Myocyte (in vitro differentiated cells): ENCODE measurements at places on chromosomes 5 and 9.

DNA sequence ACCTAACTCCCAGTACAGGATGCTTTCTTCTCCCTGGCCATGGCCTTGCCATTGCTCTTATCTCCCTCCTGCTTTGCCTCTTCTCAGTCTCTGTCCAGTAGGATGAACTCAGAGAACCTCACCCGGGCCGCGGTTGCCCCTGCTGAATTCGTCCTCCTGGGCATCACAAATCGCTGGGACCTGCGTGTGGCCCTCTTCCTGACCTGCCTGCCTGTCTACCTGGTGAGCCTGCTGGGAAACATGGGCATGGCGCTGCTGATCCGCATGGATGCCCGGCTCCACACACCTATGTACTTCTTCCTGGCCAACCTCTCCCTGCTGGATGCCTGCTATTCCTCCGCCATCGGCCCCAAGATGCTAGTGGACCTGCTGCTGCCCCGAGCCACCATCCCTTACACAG lies at the start of gene OR5C1:
Gene OR5C1 (plus strand): TSS at position 103 of the 400 bp plus-strand sequence. CDS start 0 bp downstream, at position 103.
- no peak for DNase-seq

GRCh38 chr5:141528291-141528984 lies 39.6 kb downstream of the PCDHGC5 start:
- DNase-seq: peak; percentile 28

DNA sequence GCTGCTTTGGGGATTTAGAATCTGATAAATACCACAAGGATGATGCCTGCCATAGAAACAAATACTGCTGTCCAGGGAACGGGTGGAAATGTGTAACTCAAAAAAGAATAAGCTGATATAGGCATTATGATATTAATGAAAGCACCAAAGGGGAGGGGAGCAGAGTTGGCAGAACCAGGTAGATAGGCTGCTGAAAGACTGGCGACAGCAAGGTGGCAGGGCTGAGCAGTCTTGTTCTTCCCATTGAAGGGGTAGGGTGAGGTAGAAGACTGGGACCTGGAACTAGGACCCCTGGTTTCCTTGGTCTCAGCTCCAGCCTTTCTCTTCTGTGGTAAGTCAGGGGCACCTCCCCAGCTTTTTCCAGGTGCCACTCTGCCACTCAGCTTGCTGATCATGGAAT lies 31.4 kb upstream of the TMOD1 start:
- peak; percentile 15 for DNase-seq

GRCh38 chr9:5922192-5922591 lies 31.5 kb downstream of the MLANA start:
- no peak for DNase-seq

DNA sequence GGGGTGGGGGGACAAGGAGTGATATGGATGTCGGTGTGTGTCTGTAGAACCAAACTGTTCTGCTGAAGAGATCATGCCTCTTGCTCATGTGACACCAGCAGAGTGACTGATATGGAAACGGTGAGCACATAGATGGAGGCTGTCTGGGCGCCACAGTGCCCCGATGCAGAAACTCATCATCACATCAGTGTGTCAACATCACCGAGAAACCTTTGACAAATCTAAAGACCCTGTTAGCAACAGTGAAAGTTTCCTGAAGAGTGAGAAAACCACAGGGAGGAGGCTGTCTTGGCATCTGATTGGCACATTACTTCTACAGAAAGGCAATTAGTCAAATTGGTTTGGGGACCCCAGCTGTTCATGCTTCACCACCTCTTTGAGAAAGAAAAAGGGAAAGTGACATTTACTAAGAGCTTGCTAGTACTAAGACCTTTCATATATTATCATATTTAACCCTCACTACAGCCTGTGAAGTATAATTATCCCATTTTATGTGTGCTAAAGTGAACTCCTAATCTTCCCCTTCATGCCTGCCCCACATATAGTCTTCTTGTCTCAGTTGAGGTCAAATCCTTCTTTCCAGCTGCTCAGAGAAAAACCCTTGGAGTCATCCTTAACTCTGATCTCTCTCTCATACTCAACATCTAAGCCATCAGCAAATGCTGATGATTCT lies 25.6 kb downstream of the CSF2 start:
- DNase-seq: no peak

DNA sequence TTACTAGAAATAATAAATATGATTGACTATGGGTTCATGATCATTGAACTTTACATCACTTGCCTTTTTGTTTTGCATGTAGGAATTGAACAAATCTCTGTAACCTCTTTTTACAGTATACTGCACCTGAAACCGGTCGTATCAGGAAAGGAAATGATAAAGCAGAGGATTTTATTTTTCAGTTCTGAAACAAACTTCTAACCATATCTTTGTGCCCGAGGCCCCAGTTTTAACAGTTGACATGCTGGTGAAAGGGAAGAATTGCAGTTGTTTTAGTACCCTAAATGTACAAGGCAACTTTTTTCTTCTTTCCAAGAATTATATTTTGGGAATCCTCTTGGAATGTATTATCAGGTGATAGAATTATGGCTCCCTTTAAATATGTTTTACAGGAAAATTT lies 27.8 kb downstream of the TMEM38B start:
- DNase-seq: no peak

DNA sequence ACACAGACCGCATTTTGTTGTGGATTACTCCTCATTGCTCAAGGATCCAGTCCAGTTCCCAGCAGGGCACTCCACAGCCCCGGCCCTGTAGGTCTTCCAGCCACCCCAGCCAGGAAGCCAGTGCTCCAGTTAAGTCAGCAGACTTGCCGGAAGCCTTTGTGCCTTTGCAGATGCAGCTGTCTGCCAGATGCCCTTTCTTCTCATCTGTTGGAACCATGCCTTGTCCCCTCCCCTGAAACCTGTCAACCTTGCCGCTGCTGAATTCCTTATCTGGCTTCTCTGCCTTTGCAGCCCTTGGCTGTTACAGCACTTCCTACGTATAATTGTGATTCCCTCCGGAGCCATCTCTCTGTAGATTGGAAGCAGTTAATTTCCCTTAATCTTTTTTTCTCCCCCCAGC lies 28.4 kb downstream of the PSAT1 start:
- DNase-seq: peak; percentile 89

DNA sequence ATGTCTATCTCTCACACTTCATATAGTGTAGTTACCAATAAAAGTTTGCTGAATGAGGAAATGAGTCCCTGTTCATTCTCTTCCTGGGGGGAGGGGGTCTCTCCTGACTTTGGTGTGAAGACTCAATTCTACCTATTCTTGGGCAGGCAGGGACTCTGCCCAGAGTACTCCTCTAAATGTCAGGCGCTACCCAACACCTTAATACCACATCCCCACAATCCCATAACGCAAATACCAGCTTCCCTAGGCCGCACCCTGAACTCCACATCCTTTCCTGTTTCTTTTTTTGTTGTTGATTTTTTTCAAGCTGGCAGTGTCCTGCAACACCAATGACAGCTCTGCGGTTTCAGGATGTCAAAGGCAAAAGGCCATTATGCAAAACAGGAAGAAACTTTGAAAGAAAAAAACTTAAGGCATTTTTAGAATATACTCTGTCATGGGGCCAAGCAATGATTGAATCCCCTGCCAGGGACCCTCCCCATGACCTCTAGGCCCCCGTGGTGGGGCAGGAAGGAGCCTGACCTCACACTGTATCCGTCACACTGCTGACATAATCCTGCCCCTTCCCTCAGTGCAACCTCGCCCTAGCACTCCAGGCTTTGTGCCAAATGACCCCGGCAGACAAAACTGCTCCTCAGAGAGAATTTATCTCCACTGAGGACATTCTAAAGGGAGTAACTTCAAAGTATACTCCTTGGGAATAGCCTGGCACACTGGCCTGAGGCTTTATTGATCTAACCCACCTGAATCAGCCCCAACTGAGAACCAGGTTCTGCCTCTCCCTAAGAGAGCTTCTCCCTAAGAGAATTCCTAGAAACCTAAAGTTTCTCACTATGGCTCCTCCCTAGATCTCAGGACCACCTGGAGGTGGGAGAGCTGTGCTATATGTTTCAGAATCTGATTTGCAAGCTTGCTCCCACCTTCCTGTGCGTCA lies 8.0 kb downstream of the B4GALT1 start:
- DNase-seq: peak; percentile 51

GRCh38 chr9:84297162-84297821 lies 43.3 kb downstream of the SLC28A3 start:
- DNase-seq: peak; percentile 30

DNA sequence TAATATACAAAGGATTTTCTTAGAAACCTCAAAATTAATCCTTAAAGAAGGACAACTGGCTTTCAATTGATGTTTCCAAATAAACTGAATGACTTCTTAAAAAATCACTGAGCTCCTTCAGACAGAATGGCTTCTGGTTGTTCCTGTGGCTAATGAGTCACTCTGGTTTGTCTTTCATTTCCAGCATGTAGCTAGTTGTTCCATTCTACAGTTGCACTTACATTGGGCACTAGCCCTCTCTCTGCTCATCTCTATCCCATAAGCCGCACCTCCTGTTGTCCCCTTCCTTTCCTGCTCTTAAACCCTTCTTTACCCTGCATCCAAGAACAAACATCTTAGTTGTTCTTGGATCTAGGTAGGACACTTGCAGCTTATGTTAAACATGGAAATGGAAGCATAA lies 235.3 kb upstream of the HAPLN1 start:
- DNase-seq: peak; percentile 83

GRCh38 chr9:108776920-108777639 lies 78.7 kb downstream of the ACTL7B start:
- peak; percentile 92 for DNase-seq

GRCh38 chr9:13063880-13064459 lies 215.5 kb downstream of the MPDZ start:
- DNase-seq: no peak

- no peak for DNase-seq
Observed at GRCh38 chr5:157963761-157964160, 104.8 kb upstream of the CLINT1 start.

GRCh38 chr5:171480239-171480638 lies 60.8 kb downstream of the FGF18 start:
- no peak for DNase-seq

DNA sequence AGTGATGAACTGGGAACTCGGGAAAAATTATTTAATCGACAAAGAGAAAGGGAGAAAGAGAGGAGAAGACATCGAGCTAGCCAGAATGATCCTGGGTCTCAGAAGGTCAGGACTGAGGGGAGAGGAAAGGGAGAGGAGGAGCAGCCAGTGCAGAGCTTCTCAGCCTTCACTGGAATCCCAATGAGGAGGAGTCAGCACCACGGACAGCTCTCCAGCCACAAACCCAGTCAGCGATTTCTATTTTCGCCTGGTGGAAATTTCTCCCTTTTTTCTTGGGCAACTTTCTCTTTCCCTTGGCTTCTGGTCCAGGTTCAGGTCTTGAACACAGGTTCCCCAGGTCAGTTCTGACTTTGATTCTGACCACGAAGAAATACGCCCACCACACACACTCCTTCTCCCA lies 1.6 kb upstream of the BRINP1 start:
- peak; percentile 68 for DNase-seq

GRCh38 chr5:64166201-64166959 lies 737 bp downstream of the RNF180 start:
- DNase-seq: no peak

DNA sequence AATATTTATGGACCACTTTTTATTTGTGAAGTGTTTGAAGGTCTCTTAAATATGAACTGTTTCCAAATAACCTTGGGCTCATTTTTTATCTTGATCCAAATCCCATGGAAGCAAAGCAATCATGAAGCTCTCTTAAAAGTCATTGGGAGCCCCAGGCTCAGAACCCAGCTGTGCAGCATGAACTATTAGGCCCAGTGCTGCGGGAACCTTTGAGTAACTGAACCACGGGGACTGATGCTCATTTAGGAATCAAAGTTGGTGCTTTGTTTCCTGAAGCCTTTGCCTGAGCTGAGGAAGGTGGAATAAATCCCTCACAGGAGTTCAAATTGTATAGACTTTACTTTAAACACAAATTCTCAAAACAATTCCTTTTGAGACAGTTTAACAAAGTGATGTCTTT lies 27.8 kb downstream of the MAT2B start:
- no peak for DNase-seq

DNA sequence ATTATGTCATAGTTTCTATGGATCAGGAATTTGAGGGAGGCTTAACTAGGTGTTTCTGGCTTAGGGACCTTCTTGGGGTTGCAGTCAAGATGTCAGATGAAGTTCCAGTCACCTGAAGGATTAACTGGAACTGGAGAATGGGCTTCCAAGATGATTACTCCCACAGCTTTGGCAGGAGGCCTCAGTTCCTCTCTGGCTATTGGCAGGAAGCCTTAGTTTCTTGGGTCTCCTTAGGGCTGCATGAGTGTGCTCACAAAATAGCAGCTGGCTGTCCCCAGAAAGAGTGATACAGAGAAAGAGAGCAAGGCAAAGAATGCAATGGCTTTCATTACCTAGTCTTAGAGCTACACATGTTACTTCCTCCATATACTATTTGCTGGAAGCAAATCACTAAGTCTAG lies 138.1 kb upstream of the TLE4 start:
- DNase-seq: peak; percentile 44

DNA sequence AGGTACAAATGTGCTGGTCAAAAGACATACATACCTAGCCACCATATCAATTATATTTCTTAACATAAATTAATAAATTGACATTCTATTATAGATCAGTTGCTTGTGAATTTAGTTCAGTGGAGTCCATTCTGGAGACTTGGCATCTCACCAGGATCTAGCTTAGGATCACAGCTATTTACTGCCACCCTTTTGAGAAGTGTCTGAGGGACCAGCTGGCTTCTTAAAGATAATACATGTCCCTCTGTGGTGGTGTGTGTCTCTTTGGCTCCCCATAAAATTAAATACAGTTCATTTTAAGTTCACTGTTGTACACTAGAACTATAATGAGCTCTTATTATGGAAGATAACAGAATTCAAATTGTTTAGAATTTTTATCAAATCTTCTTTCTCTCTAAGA lies 290.7 kb downstream of the PRELID2 start:
- no peak for DNase-seq

- DNase-seq: no peak
Observed at GRCh38 chr5:173671121-173671949, 54.9 kb upstream of the BOD1 start.

- no peak for DNase-seq
Observed at GRCh38 chr9:5698810-5699556, 70.1 kb downstream of the RIC1 start.

- no peak for DNase-seq
Observed at GRCh38 chr5:87899721-87900131, 368.9 kb downstream of the TMEM161B start.

DNA sequence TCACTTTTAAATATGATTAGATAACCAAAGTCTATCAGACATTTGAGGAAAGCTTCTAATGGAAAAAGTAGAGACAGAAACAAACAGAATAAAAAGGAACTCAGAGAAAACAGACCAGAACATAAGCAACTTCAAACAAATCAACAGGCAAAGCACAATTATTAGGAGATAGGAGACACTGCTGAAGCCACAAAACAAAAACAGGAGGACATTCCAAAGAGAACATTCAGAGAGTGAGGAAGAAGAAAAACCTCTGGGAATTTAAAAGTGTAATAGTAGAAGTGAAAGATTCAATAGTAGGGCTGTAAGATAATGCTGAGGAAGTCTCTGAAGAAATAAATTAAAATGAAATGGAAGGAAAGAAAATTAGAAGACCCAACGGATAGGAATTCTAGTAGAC lies 83.2 kb upstream of the TBCA start:
- DNase-seq: peak; percentile 32
